ENCODE measurements at places on chromosomes 6 and 20.

DNA sequence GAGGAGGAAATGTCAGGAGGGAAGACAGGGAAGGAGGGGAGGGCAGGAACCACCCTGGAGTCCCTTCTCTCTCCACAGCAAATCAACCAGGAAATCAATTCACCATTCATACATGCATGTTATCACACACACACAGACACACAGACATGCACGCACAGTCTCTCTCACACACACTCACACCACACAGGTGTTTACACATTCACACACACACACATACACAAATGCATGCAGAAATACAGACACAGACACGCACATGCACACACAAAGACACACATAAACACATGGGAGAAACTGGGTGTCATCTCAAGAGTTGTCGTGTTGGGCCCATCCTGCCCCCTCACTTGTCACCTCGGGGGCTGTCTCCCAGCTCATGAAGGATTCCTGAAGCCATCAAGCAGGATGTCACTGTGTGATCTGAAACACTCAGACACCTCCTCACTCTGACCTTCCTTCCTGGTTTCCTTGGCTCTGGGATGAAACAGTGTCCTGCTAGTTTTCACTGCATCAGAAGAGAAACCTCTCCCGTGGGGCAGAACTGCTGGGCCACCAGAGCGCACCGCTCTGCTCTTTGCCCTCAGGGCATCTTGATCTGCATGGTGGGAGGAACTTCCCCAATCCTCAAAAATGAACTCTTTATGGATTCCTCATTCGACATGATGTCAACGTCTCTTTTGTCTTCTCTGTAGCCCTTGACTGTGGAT, 9.2 kb downstream of the RAET1G start:
- no peak for DNase-seq

- DNase-seq: no peak
Observed at GRCh38 chr6:85465762-85466161, 15.9 kb downstream of the NT5E start.

- no peak for DNase-seq
Observed at GRCh38 chr6:129217701-129218100, 334.8 kb downstream of the LAMA2 start.

DNA sequence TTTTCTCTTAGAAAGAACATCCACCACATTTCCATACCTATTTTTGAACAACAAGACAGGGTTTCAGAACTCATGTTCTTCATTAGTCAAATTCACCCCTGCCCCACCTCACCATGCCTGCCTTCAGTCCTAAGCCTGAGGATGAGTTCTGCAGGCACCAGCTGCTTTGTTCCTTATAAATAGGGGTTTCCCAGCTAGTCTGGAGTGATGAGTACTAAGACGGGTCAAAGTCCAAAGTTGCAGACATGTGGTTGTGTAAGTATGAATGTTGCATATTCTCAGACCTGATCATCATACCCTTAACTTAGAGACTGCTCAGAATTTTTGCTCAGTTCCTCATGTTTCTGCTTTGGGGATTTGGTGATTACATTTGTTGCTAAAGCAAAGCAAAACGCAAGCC, 257.7 kb upstream of the CDYL start:
- DNase-seq: no peak

DNA sequence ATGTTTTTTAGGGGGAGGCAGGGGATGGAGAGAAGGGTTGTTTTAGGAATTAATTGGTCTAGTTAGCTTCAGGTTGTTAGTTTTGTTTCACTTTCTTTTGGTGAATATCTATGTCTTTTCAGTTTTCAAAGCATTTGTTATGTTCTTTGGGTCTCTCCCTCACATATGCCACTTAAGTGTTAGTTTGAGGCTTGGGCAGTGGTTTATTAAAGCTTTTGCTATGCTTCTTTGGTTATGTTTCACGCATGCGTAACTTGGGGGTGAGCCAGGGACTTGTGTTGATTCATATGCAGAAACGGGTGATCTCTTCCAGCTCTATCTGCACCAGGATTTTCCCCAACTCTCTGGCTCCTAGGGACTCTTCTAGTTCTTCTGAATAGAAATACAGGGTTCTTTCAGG, 11.4 kb upstream of the MMS22L start:
- DNase-seq: no peak

GRCh38 chr6:52389626-52390360, 27.8 kb downstream of the PAQR8 start:
- DNase-seq: no peak

DNA sequence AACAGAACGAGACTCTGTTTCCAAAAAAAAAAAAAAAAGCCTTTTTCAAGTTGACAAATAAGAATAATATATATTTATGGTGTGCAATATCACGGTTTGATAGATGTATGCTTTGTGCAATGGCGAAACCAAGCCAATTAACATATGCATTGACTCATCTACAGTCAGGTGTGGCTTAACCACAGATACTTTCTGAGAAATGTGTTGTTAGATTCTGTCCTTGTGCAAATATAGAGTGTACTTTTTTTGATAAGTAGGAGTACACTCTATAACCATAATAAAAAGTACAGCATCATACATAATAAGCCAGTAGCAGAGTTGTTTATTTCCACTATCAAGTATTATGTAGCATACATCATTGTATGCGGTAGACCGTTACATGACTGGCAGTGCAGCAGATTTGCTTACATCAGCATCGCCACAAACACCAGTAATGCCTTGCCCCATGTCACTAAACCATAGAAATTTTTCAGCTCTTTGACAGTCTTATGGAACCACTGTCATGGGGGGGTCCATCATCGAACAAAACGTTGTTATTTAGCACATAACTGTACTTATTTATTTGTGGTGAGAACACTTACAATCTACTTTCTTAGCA, 59.2 kb downstream of the TMEM170B start:
- DNase-seq: no peak
